ENCODE measurements at places on chromosomes 7 and 10. TPM values are rescaled to one million over a fixed set of nuclear protein-coding genes. Genes with fewer than 3 reads are reported as not detected.
A peak's percentile ranks its signal among the peaks of the same experiment; 100 is the strongest.

COL28A1 gene
- 7.9 TPM for polyA plus RNA-seq

C7orf33 gene
- polyA plus RNA-seq = not detected

FAM24B gene
- polyA plus RNA-seq = 8.5 TPM

IMPDH1 gene
- polyA plus RNA-seq = 64.5 TPM

GRCh38 chr10:20473023-20473760 is 423.9 kb downstream of the NEBL start:
- no peaks in the 10 kb centered on the region for H3K27me3 ChIP-seq
- H3K27ac ChIP-seq = no peak overlapping the region
- no peak overlapping the region for H3K4me3 ChIP-seq

DNA sequence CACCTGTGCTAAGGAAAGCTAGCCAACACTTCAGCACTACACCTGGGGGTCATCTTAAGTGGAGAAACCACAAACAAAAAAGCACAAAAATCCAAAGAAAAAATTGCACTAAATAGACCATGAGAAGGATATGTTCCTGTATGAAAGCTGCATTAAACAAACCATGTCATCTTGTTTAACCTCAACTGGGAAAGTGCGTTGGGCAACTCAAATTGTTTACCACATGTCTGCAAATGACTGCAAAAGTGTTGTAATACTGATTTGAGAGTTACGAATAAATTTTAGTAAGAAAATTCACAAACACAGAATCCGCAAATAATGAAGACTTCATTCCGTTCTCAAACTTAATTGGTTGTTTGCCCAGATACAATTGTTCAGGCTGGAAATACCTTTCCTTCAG is 111.9 kb upstream of the EGFR start:
- H3K27ac ChIP-seq = no peak overlapping the region
- H3K4me1 ChIP-seq = no peaks in the 10 kb centered on the region
- no peak for DNase-seq
- H3K4me3 ChIP-seq = no peak overlapping the region
- H3K27me3 ChIP-seq = no peaks in the 10 kb centered on the region

- no peaks in the 10 kb centered on the region for H3K27me3 ChIP-seq
- no peak overlapping the region for H3K4me3 ChIP-seq
- H3K4me1 ChIP-seq = no peaks in the 10 kb centered on the region
- no peak overlapping the region for H3K27ac ChIP-seq
- H3K36me3 ChIP-seq = peaks cover 15% of the 10 kb centered on the region
These were observed 23.3 kb downstream of the KMT2E start for GRCh38 chr7:105037319-105037718.

DNA sequence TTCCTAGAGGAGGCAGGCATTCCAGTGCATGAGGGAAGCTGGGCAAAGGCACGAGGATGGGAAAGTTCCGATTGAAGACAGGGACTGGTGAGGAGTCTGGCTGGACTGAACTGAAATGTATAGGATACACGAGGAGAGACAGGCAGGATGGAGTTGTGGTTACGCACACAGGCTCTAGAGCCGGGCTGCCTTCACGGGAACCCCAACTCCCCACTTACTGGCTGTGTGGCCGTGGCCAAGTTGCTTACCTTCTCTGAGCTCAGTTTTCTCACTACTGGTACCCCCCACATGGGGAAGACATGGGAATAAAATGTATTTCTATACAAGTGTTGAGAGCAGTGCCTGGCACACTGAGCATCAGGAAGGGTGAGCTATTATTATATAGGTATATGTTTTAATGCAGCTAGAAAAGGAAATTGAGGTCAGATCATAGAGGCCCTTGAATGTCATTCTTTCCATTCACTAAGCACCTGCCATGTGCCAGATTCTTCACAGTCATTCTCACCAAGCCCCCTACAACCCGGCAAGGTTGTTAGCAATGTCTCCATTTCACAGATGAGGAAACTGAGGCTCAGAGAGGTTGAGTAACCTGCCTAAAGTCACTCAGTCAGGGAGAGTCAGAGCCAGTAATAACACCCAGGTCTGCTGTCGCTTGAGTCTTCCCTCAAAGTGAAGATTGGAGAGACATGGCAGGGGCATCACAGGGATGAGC is 9.7 kb downstream of the CHST3 start:
- H3K4me1 ChIP-seq = peaks cover 100% of the 10 kb centered on the region
- no peak overlapping the region for H3K4me3 ChIP-seq
- H3K36me3 ChIP-seq = peaks cover 36% of the 10 kb centered on the region
- peak overlapping the region; percentile 88 for H3K27ac ChIP-seq
- no peak for DNase-seq
- H3K27me3 ChIP-seq = no peaks in the 10 kb centered on the region

- H3K27me3 ChIP-seq = no peaks in the 10 kb centered on the region
- no peak overlapping the region for H3K27ac ChIP-seq
- DNase-seq = no peak
These were observed 13.9 kb upstream of the WNT8B start for GRCh38 chr10:100448951-100449350.

- DNase-seq = no peak
- H3K4me1 ChIP-seq = no peaks in the 10 kb centered on the region
- H3K27ac ChIP-seq = no peak overlapping the region
- H3K36me3 ChIP-seq = no peaks in the 10 kb centered on the region
- no peaks in the 10 kb centered on the region for H3K27me3 ChIP-seq
These were observed 102.1 kb upstream of the KCND2 start for GRCh38 chr7:120170834-120171233.

- no peak overlapping the region for H3K27ac ChIP-seq
- H3K4me3 ChIP-seq = no peak overlapping the region
- DNase-seq = no peak
- no peaks in the 10 kb centered on the region for H3K36me3 ChIP-seq
- H3K27me3 ChIP-seq = no peaks in the 10 kb centered on the region
- H3K4me1 ChIP-seq = no peaks in the 10 kb centered on the region
These were observed 14.0 kb downstream of the ANKIB1 start for GRCh38 chr7:92259610-92260247.

DNA sequence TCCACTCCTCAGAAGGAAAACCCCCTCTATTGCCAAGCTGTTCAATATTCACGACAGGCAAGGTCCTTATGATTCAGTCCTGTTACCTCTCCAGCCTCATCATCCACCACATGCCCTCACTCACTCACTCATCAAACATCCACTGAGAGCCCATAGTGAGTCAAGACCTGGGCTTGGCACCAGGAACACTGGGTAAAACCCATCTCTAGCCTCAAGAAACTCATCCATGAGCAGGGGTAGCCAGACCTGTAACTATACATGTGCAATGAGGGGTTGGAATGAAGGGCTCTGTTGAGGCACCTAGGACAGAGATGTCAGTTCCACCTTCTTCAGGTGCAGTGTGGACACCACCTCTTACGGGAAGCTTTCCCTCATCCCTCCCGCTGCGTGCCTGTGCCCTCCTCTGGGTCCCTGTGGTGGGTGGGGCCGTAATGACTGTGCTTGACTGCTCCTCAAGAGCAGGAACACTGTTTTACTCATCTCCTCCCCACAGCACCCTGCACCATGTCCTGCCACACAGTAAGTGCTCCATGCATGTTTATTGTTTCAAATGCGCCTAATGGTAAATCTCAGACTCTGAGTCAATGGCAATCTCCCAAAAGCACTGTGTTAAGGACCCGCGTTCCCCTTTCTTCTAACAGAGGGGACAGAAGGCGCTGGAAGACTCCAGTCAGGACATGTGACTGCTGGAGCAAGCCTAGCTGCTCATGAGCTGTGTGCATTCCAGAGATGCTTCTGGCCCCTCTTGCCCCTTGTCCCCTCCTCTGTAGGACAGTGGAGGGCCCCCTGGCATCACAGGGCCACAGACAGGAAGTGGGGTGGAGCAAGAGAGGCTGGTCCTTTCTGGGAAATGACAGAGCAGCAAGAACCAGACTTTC is 95.4 kb downstream of the HIPK2 start:
- H3K27me3 ChIP-seq = no peaks in the 10 kb centered on the region
- no peak overlapping the region for H3K4me3 ChIP-seq
- H3K27ac ChIP-seq = no peak overlapping the region

DNA sequence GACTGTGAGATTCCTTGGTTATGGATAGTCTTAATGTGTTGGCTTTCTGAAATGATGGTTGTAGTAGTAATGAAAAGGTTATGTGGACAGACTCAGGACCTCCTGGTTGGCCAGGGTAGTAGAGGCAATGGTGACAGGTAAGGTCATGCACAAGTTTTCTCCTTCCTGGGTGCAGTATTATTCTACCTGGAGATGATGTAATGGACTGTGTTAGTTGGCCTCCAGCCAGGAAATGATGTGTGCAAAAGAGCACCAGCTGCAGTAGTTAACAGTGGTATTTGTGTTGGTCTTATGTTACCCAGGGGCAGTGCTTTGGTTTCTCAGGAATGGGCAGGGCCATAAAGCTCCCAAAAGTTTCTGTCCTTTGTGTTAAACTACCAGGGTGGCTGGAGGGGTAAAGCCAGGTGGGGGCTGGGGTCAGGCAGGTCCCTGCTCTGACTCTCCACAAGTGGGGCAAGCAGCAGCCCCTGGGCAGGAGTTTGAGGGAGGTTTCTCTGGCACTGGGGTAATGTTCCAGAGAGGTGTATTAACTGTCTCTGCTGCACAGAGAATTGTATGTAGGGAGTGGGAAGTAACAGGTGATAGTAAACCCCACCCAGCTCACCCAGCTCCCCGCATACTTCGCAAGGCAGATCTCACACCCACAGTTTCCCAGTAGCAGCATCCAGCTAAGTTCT is 36.3 kb downstream of the GPR22 start:
- no peak overlapping the region for H3K4me3 ChIP-seq
- H3K27me3 ChIP-seq = no peaks in the 10 kb centered on the region
- H3K4me1 ChIP-seq = no peaks in the 10 kb centered on the region
- peaks cover 6% of the 10 kb centered on the region for H3K36me3 ChIP-seq

DNA sequence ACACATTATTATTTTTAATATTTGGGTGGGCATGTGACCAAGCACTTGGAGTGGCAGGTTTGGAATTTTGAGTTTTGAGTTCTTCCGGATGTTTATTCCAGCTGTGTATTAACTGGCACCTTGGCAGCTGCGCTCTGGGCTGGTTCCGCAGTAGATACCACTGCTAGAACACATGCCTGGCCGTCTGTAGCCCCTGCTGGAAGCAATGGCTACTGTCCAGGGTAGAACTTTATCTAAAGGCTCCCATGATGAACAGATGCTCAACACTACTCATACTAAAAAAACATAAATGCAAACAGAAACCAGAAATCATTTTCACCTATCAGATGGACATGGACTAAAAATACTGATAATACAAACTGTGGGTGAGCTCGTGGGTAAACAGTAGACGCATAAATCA is 19.4 kb upstream of the SH3PXD2A start:
- H3K27ac ChIP-seq = no peak overlapping the region
- no peak overlapping the region for H3K4me3 ChIP-seq
- no peaks in the 10 kb centered on the region for H3K4me1 ChIP-seq
- no peak for DNase-seq
- peaks cover 11% of the 10 kb centered on the region for H3K36me3 ChIP-seq

- H3K27me3 ChIP-seq = no peaks in the 10 kb centered on the region
- no peaks in the 10 kb centered on the region for H3K36me3 ChIP-seq
- no peak overlapping the region for H3K4me3 ChIP-seq
- no peak overlapping the region for H3K27ac ChIP-seq
- H3K4me1 ChIP-seq = no peaks in the 10 kb centered on the region
These were observed 86.3 kb upstream of the AHR start for GRCh38 chr7:17212188-17212587.
